CD4-positive, alpha-beta T cell treated with Interleukin-15 for 1 hour (primary cell): ENCODE measurements at places on chromosomes 5 and 9.

GRCh38 chr5:83096660-83097339 lies 19.5 kb downstream of the XRCC4 start:
- DNase-seq = no peak

DNA sequence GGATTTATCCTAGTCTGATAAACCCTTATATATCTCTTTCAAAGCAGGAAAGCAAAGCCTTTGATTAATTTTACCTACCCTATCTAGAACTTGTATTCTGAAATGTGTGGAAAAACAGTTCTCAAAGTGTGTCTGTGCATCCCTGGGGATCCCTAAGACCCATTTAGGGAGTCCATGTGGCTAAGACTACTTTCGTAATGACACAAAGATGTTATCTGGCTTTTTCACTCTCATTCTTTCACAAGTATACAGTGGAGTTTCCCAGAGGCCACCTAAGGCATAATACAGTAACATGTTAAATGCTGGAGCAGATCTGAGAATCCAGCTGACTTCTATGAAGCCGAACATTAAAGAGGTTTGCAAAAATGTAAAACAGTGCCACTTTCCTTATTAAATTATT lies 54.3 kb upstream of the TNFSF15 start:
- DNase-seq = no peak

DNA sequence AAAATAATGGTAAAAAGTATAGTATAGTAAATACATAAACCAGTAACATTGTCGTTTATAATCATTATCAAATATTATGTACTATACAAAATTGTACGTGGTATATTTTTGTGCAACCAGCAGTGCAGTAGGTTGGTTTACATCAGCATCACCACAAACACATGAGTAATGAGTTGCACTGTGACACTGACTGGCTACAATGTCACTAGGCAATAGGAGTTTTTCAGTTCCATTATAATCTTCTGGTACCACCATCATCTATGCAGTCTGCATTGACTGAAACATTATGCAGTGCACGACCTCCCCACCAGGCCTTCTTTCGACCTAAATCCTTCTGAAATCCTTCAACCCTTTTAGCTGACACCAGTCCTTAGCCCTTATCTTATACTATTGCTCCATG lies 105.8 kb downstream of the SREK1 start:
- DNase-seq = no peak

DNA sequence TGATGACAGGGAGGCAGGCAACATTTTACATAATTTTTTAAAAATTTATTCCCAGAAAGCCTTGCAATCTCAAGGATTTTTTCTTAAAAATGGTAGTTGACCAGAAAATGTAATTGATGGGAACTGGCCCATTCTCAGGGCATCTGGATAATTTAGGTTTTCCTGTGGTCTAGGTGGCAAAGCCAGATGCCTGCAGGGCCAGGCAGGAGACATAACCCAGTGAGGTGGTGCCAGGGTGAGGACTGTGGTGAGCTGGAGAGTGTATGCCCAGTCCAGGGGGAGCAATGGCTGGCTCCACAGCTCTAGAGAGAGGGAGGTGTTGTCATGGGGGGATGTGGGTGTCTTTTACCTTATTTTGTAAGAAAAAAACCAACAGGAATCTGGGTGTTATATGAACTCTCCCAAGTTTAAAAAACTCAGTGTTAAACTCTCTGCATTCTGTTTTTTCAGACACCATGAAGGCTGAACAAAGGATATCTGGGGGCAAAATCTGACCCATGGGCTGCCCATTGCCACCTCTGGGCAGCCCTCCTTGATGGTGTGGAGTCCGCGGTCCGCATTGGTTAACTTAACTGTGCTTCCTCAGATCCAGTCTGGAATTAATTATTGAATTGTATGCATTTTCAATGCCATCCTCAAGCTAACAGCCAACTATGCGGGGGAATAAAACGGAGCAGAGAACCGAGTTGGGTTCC lies 43.9 kb downstream of the BOD1 start:
- DNase-seq = no peak

DNA sequence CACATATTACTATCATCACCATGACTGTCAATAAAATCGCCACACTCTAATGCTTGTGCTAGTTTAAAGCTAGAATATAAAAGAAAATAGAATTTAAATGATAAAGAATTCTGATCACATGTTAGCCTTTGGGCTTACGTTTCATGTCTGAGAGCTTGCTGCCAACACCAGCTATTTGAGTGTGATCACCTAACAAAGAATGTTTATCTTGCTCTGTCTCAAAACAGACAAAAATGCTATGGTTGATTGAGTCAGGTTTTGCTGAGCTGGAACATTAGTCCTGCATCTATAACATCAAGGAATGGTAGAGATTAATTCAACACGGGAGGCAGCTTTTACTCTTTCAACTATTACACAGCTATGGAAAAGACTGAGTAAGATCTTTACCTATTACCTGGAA lies 50.7 kb downstream of the MSX2 start:
- DNase-seq = no peak
